ENCODE measurements at places on chromosomes 3 and 15.
A peak's percentile ranks its signal among the peaks of the same experiment; 100 is the strongest.

GRCh38 chr3:15453501-15453900, 26.1 kb downstream of the EAF1 start:
- DNase-seq, result no peak

DNA sequence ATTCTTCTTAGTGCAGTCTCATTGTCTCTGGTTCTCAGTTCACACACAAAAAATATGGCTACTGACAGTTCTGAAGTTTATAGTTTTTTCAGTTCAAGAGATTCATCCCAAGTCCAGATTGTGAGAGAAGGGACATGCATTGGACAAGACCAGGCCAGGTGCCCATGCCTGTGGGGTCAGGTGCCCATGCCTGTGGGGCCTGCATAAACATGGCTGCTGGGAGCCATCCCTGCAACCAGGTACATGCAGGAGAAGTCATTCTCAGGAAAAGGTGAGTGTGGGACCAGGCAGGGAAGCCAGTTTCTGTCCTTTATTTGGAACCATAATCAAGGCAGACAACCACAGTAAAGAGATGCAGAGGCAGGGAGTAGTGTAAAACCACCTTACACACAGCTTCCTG, 6.3 kb upstream of the TM4SF1 start:
- DNase-seq, result no peak

DNA sequence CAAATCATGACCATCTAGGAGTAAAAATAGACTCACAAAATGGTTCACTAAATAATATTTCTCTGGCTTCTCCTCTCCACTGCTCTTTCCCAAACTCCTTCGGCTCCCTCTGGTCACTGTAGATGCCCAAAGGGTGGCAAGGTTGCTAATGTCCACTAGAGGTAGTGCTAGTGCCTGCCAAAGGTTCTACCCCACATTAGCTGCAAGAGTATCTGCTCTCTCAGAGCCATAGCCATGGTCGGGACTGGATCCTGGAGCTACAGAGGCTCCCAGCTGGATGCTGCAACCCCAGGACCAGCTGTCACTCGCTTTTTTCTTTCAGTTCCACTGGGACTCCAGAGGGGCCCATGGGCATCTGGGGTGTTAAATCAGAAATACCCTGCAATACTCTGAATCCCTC, 8.5 kb downstream of the HTR3D start:
- no peak for DNase-seq

GRCh38 chr3:89506462-89507103, 399.2 kb downstream of the EPHA3 start:
- DNase-seq, result no peak

GRCh38 chr15:80619680-80620079, 75.4 kb upstream of the ABHD17C start:
- DNase-seq, result no peak

DNA sequence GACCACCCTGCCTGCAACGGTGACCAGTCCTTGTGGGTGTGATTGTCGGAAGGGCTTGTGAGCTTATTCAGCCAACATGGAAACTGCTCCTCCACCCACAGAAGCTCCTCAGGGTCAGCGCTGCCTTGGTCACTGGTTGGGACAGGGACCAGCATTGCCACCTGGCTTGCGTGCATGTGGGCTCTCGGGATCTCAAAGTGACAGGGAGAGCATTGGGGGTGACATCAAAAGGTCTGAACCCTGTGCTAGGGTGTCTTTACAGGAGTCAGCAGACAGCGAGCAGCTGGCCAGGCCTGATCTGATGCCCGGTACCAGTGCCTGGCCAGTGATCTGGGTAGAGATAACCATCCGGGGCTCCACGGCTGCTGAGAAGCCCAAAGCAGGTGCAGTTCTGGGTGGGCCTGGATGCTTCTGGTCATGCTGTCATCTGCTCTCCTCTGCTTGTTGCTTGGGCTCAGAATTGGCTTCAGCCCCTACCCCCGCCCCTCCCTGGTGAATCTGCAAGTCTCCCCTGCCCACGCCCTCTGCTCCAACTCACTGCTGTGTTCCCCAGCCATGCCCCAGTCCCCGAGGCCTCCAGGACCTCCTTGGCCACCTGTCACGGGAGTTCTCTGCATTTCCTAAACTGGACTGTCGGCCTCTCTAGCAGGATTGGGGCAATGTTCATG, 134.8 kb downstream of the NSMCE3 start:
- no peak for DNase-seq

GRCh38 chr15:35040339-35041255, 44.5 kb downstream of the NANOGP8 start:
- DNase-seq, result no peak

- peak; percentile 78 for DNase-seq
These were observed 13.5 kb downstream of the BFSP2 start for GRCh38 chr3:133413161-133414020.

DNA sequence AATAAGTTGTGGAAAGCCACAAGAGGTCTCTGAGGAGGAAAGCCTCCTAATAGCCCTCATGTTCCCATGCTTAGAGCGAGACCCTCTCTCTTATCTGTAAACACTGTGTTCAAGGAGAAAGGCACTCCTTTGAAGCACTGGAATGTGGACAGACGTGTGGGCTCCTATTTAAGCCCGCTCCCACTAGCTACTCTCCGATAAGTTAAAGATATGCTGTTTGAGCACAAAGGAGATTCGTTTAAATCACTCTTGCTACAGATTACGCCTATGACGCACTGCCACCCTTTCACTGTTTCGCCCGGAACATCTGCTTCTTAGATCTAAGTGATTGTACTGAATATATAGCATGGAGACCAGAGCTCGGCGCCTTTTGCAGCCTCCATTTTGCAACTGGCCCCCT, 57.8 kb upstream of the FAM3D start:
- no peak for DNase-seq

GRCh38 chr3:157135671-157136396, 24.1 kb downstream of the CCNL1 start:
- peak; percentile 69 for DNase-seq

DNA sequence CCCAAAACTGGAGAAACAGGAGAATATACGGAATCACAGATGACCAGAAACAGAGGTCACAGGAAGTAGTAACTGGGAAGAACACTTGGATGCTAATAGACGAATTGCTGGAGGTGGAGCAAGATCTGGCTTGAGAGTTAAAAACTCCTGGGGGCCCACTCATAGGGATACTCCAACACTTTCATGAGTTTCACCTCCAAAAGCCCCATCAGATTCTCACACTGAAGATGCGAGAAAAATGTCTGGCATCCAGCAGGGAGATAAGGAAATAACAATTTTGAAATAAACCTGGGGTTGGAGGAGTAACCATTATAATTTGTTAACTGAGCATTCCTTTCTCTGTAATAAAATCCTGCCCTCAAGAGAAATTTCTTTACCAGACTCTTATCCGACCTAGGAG, 154.0 kb downstream of the ANXA2 start:
- DNase-seq, result no peak
